ENCODE measurements at places on chromosomes 4 and X. TPM values are rescaled to one million over a fixed set of nuclear protein-coding genes. Genes with fewer than 3 reads are reported as not detected.

Gene SLC9A6
- 17.1 TPM for total RNA-seq

Gene DCAF8L1
- total RNA-seq = not detected

Gene MAML3
- 10.3 TPM for total RNA-seq

Gene LUZP4
- total RNA-seq = not detected

Gene BTC
- total RNA-seq = 7.3 TPM

Gene NDP
- total RNA-seq = not detected

Gene COL4A5
- 39.2 TPM for total RNA-seq

Gene FAAH2
- 5.0 TPM for total RNA-seq

Gene VCX2
- not detected for total RNA-seq

Gene FAM193A
- total RNA-seq = 25.2 TPM

DNA sequence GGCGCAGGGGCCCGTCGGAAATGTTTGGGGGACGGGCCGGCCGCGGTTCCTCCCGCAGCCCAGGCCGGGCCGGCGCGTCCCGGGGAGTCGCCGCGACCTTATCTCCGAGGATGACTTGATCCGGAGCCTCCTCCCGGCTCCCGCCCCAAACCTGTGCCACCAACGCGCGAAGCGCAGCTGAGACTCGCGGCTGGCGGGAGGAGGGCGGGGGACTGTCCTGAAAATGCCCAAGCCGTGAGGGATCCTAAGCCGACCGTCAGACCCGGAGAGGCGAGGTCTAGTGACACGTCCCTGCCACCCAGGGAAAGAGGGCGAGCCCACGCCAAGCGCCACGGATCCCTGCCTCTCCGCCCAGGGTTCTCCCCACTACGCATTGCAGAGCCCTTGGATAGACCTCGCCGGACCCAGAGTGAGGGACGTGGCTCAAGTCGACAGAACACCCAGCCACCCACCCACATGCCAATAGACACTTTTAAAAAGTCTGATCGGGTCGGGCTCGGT, 26.9 kb downstream of the UTP14A start:
- peak; percentile 82 for DNase-seq
- H3K4me1 ChIP-seq = no peaks in the 10 kb centered on the region
- no peaks in the 10 kb centered on the region for H3K36me3 ChIP-seq

- no peaks in the 10 kb centered on the region for H3K27me3 ChIP-seq
- no peaks in the 10 kb centered on the region for H3K4me1 ChIP-seq
- H3K36me3 ChIP-seq = no peaks in the 10 kb centered on the region
- H3K4me3 ChIP-seq = no peak overlapping the region
These were observed 149.3 kb downstream of the RASL11B start for GRCh38 chr4:53011259-53011905.

DNA sequence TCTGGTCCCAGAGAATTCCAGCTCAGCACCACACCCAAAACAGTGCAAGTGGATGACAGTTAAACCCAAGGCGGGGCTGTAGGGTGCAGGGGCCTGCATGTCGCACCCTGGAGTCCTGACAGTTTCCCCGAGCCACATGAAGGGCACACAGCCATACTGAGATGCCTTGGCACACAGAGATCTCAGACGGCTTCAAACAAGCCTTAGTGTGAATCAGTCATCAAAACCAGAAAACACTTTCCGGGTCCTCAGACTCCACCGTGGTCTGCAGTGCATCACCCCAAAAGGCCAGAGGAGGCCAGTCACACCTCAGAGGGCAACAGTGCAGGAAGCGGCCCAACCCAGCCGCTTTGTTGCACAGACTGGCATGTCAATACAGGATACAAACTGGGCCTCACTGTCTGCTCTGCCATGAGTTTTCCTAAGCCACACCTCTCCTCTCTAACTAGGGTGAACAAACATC, 64.6 kb upstream of the ENPP6 start:
- H3K36me3 ChIP-seq = no peaks in the 10 kb centered on the region
- H3K4me3 ChIP-seq = no peak overlapping the region
- peak overlapping the region; percentile 40 for H3K27ac ChIP-seq
- no peaks in the 10 kb centered on the region for H3K27me3 ChIP-seq
- DNase-seq = peak; percentile 32
- H3K4me1 ChIP-seq = peaks cover 34% of the 10 kb centered on the region

- no peak overlapping the region for H3K27ac ChIP-seq
- H3K36me3 ChIP-seq = no peaks in the 10 kb centered on the region
- no peaks in the 10 kb centered on the region for H3K4me1 ChIP-seq
- H3K4me3 ChIP-seq = no peak overlapping the region
- DNase-seq = no peak
- H3K27me3 ChIP-seq = no peaks in the 10 kb centered on the region
These were observed 98.1 kb upstream of the OTUD4 start for GRCh38 chr4:145278341-145279121.

DNA sequence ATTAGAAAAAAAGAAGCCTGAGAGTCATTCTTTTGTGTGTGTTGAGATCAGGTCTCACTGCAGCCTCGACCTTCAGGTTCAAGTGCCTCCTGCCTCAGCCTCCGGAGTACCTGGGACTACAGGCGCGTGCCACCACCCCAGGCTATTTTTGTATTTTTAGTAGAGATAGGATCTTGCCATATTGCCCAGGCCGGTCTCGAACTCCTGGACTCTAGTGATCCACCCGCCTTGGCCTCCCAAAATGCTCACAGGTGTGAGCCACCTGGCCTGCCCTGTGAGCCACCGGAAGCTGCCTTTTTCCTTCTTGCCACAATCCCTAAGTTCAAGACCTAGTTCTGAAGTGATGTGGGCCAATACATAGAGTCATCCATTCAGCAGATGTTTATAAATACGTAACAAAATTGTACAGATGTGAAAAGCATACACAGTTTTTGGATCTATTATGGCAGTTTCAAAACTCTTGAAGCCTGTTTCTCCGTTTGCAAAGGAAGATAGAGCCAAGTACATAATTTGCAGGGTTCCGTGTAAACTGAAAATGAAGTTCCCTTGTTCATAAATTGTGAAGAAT, 536 bp upstream of the CTSO start:
- no peak for DNase-seq
- H3K4me1 ChIP-seq = peaks cover 14% of the 10 kb centered on the region
- H3K27ac ChIP-seq = peak overlapping the region; percentile 98
- H3K4me3 ChIP-seq = peak overlapping the region; percentile 64
- no peaks in the 10 kb centered on the region for H3K27me3 ChIP-seq

DNA sequence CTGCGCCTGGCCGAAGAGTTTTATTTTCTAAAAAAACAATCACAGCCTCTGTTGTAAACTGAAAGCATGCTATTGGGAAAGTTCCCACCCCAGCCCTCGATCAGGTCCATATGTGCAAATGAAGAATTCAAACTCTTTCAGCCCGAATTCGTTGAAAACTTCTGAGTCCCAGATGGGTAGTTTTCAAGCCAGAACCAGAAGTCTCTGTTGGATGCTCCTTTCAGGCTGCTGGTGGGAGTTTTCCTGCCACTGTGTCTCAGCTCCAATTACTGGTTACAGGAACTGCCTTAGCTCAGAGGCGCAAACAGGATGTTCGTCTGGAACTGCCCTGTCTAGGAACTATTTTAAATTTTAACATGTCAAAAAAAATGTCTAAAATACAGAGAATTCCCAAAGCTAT, 9.3 kb upstream of the ALG13 start:
- H3K27ac ChIP-seq = no peak overlapping the region
- H3K4me3 ChIP-seq = no peak overlapping the region

DNA sequence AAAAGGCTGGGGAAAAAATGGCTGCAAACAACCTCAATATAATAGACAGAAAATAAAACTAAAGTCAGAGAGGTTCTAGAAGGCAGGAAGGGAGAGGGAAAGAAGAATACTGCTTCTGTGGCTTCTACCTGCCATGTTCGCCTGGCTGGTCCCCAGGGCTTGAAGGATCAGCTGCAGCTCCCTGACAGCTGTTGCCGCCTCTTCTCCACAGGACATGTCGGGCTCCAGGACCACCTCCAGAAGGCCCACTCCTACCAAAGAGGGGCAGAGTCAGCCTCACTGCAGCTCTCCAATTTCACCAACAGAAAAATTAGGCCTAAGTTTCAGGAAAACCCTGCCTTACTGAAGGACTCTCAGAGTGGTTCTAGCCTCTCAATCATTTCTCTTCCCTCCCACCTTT, 44.9 kb downstream of the GATB start:
- no peak overlapping the region for H3K27ac ChIP-seq
- no peak for DNase-seq
- peaks cover 23% of the 10 kb centered on the region for H3K36me3 ChIP-seq
- H3K27me3 ChIP-seq = no peaks in the 10 kb centered on the region
- H3K4me3 ChIP-seq = no peak overlapping the region

GRCh38 chrX:102515975-102516941, at the start of gene TMSB15A:
Gene TMSB15A (minus strand): TSS chrX:102516739.
- H3K27me3 ChIP-seq = peaks cover 19% of the 10 kb centered on the region
- peak within 1 kb of the TSS; percentile 27 for H3K4me3 ChIP-seq
- H3K36me3 ChIP-seq = no peaks in the 10 kb centered on the region
- peak; percentile 73 for DNase-seq
- H3K27ac ChIP-seq = no peak within 1 kb of the TSS

GRCh38 chr4:173446416-173446815, 47.5 kb upstream of the SCRG1 start:
- no peaks in the 10 kb centered on the region for H3K27me3 ChIP-seq
- H3K36me3 ChIP-seq = no peaks in the 10 kb centered on the region

GRCh38 chr4:77093401-77093800, 17.6 kb upstream of the CCNI start:
- no peak overlapping the region for H3K27ac ChIP-seq
- H3K4me3 ChIP-seq = no peak overlapping the region
- no peaks in the 10 kb centered on the region for H3K36me3 ChIP-seq
- no peaks in the 10 kb centered on the region for H3K4me1 ChIP-seq
- no peaks in the 10 kb centered on the region for H3K27me3 ChIP-seq
- DNase-seq = no peak

- no peak overlapping the region for H3K4me3 ChIP-seq
- peak overlapping the region; percentile 4 for H3K27ac ChIP-seq
- DNase-seq = peak; percentile 50
- H3K27me3 ChIP-seq = no peaks in the 10 kb centered on the region
- H3K4me1 ChIP-seq = peaks cover under 1% of the 10 kb centered on the region
- peaks cover 47% of the 10 kb centered on the region for H3K36me3 ChIP-seq
These were observed 50.2 kb upstream of the TADA2B start for GRCh38 chr4:6992728-6993677.

DNA sequence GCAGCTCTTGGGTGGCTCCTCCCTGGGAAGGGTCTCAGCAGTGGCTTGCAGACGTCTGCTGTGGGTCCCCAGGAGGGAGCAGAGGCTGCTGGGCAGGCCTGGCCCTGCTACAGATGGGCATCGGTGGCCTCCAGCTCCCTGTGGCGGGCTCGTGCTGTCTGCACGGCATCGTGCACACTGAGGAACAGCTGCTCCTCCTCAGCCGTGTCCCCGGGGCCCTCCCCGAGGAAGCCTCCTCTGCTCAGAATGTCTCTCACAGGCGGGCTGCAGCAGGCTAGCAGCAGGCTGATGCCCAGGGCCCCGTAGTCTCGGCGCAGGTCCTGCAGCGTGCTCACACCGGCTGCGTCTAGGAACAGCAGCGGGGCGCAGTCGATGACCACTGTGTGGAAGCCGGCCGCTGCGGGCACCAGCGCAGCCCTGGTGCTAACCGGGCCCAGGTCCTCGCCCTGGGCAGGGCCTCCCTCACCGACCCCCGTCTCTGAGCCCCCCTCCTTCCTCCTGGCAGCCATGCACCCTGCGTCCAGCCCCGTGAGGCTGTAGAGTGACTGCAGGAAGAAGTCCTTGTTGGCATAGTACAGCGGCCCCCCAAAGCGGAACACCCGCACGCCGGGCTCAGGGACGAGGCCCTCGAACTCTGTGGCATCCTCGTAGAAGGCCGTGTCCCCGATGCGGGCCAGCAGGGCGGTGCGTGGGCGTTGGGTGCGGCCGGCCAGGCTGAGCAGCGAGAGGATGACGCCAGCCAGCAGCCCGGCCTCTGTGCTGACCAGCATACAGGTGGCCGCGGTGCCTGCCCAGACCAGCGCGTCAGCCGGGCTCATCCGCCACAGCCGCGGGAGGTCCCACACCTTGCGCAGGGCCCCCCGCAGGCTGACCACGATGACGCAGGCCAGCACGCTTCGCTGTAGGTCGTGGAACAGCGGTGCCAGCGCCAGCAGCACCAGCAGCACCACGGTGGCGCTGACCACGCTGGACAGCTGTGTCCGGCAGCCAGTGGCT, 2.2 kb downstream of the IDUA start:
- no peak overlapping the region for H3K27ac ChIP-seq
- no peak for DNase-seq
- no peaks in the 10 kb centered on the region for H3K27me3 ChIP-seq
- H3K4me3 ChIP-seq = no peak overlapping the region

GRCh38 chr4:13705521-13706041, 78.1 kb upstream of the BOD1L1 start:
- H3K4me1 ChIP-seq = no peaks in the 10 kb centered on the region
- H3K27ac ChIP-seq = no peak overlapping the region
- no peak overlapping the region for H3K4me3 ChIP-seq
- peak; percentile 13 for DNase-seq

- H3K4me3 ChIP-seq = no peak overlapping the region
- DNase-seq = no peak
- no peak overlapping the region for H3K27ac ChIP-seq
- no peaks in the 10 kb centered on the region for H3K27me3 ChIP-seq
- H3K36me3 ChIP-seq = no peaks in the 10 kb centered on the region
- no peaks in the 10 kb centered on the region for H3K4me1 ChIP-seq
These were observed 7.5 kb upstream of the SLC39A8 start for GRCh38 chr4:102352781-102353180.

GRCh38 chrX:70092247-70092646, 30.0 kb downstream of the OTUD6A start:
- no peak overlapping the region for H3K27ac ChIP-seq
- no peaks in the 10 kb centered on the region for H3K36me3 ChIP-seq
- no peak for DNase-seq

DNA sequence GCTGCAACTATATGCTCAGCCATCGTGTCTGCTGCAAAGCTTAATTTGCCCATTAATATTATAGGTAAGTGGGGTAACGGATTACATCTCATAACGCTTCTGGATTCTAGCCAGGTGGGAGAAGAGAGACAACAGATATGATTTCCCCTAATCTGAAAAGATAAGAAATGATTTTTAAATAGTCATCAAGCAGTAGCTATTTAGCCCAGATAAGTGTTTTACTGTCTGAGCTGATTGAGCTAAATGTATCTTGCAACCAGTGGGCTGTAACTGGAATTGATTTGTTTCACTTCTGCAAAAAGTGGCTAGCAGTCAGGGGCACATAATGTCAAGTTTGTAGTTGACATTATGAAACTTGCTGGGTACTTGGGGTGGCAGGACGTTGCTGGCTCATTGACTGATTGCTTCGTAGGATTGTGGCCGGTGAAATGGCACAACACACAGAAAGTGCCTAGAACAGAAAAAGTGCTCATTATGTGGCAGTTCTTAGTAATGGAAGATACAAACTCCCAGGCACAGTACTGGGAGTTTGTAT, 18.5 kb downstream of the LAP3 start:
- H3K4me3 ChIP-seq = no peak overlapping the region
- no peak for DNase-seq
- H3K27ac ChIP-seq = no peak overlapping the region
- H3K27me3 ChIP-seq = no peaks in the 10 kb centered on the region
- H3K4me1 ChIP-seq = no peaks in the 10 kb centered on the region
- peaks cover 100% of the 10 kb centered on the region for H3K36me3 ChIP-seq

- H3K27me3 ChIP-seq = no peaks in the 10 kb centered on the region
- H3K4me1 ChIP-seq = no peaks in the 10 kb centered on the region
- no peak overlapping the region for H3K27ac ChIP-seq
These were observed 93.5 kb downstream of the GRXCR1 start for GRCh38 chr4:42985976-42986375.
